Right renal pelvis (tissue), 4 donors: ENCODE measurements at places on chromosomes 3 and 15. TPM values are rescaled to one million over a fixed set of nuclear protein-coding genes. Genes with fewer than 3 reads are reported as not detected.

DHX30 gene
- 63.2 TPM for polyA plus RNA-seq

SCAANT1 gene
- polyA plus RNA-seq: 0.53 TPM

PLAAT1 gene
- polyA plus RNA-seq: 3.4 TPM

PLD1 gene
- polyA plus RNA-seq: 9.8 TPM

NR2C2 gene
- 42.4 TPM for polyA plus RNA-seq

GP9 gene
- 1.00 TPM for polyA plus RNA-seq

CEP19 gene
- 5.8 TPM for polyA plus RNA-seq

IQCH gene
- polyA plus RNA-seq: 8.6 TPM

SLC25A20 gene
- polyA plus RNA-seq: 20.6 TPM

RAB43 gene
- 6.3 TPM for polyA plus RNA-seq

ATRIP gene
- polyA plus RNA-seq: 14.1 TPM

FGD5 gene
- polyA plus RNA-seq: 25.5 TPM

TMOD2 gene
- polyA plus RNA-seq: 5.0 TPM

SGO1 gene
- polyA plus RNA-seq: 9.2 TPM

PAQR5 gene
- polyA plus RNA-seq: 34.8 TPM

AGBL1 gene
- 0.06 TPM for polyA plus RNA-seq

C3orf22 gene
- 0.06 TPM for polyA plus RNA-seq

XRN1 gene
- 27.2 TPM for polyA plus RNA-seq

METTL6 gene
- polyA plus RNA-seq: 28.0 TPM

FILIP1L gene
- 22.7 TPM for polyA plus RNA-seq

OGG1 gene
- 47.6 TPM for polyA plus RNA-seq

TRAT1 gene
- 0.22 TPM for polyA plus RNA-seq

SPTBN5 gene
- polyA plus RNA-seq: 2.6 TPM

PEX5L gene
- 0.76 TPM for polyA plus RNA-seq

GOLGA8S gene
- 1.1 TPM for polyA plus RNA-seq

CHDH gene
- polyA plus RNA-seq: 10.8 TPM

MEGF11 gene
- 2.8 TPM for polyA plus RNA-seq

POLQ gene
- polyA plus RNA-seq: 5.3 TPM

MNS1 gene
- 33.2 TPM for polyA plus RNA-seq

SPATA12 gene
- polyA plus RNA-seq: not detected

SECISBP2L gene
- 58.0 TPM for polyA plus RNA-seq

MAPKAPK3 gene
- polyA plus RNA-seq: 67.9 TPM

NOX5 gene
- 0.48 TPM for polyA plus RNA-seq

EHD4 gene
- polyA plus RNA-seq: 16.2 TPM

ACTL6A gene
- 97.3 TPM for polyA plus RNA-seq

GPR149 gene
- not detected for polyA plus RNA-seq

TNFSF10 gene
- polyA plus RNA-seq: 72.0 TPM

PPP4R2 gene
- 98.8 TPM for polyA plus RNA-seq

CPN2 gene
- polyA plus RNA-seq: 0.18 TPM

FYTTD1 gene
- polyA plus RNA-seq: 113 TPM

ALDH1L1 gene
- 57.0 TPM for polyA plus RNA-seq
